ENCODE measurements at places on chromosomes 16 and 17. TPM values are rescaled to one million over a fixed set of nuclear protein-coding genes. Genes with fewer than 3 reads are reported as not detected.

- no peak for DNase-seq
Observed at GRCh38 chr17:71983828-71984227, 137.0 kb upstream of the SOX9 start.

Gene CEMP1
- total RNA-seq: 0.46 TPM

DNA sequence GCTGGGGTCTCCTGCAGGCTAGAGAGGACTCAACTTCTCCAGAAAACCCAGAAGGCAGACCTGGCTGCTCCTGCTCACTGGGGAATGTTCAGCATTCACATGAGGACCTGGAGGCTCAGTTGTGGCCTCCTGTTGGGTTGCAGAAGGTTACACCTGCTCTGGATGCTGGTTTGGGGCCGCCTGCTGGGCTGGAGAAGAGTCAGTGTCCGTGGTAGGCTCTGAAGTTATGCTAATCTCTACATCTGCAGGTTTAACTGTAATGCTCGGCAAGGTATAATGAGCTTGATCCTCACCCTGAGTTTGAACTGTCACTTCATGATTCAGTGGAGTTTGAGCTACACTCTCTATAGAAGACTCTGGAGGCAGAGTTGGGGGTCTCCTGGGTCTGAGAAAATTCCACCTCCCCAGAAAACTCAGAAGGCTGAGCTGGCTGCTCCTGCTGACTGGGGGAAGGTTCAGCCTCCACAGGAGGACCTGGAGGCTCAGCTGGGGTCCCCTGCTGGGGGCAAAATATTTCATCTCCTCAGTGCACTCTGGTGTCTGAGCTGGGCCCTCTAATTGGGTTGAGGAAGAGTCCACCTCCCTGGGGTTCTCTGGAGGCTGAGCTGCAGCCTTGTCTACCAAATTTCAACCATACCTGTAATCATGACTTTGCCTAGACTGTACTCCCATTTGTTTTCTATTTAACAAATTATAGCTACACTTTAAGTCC is 23.5 kb downstream of the RDM1 start:
- no peak for DNase-seq

- DNase-seq: peak; percentile 81
Observed at GRCh38 chr16:79601931-79602627, 1.5 kb upstream of the MAF start.

GRCh38 chr17:76789235-76789788 is 51.4 kb downstream of the MFSD11 start:
- DNase-seq: no peak

DNA sequence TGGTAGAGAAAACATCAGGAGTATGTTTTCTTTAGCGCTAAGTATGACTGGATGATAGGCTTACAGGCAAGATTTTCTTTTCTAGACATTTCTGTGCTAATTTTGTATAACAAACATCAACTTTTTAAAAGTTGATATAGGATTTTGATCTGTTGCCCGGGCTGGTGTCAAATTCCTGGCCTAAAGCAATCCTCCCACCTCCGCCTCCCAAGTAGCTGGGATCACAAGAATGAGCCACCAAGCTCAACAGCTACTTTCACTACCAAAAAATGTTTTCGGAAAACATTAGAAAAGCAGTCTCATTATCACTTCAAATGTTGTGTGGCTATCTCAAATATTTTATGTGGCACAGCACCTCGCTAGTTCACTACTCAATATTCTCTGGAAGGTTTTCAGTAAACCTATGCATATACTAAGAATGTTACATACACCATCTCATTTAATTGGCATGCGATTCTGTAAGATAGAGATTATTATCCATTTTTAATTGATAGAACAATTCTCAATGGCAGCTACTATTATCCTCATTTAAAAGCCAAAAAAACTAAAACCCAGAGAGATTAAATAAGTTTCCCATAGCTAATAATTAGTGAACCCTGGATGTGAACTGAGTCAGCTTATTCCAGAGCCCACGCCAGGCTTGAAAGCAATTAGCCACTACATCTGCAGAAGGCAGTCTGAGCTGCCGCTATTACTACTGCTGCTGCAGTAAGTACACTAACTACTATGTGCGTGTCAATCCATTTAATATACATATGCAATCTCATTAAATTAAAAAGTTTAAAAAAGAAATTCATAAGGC is 41.7 kb downstream of the CREBBP start:
- no peak for DNase-seq

- no peak for DNase-seq
Observed at GRCh38 chr17:76442341-76443338, 10.3 kb downstream of the UBE2O start.

Gene KRTAP2-3
- total RNA-seq: not detected

DNA sequence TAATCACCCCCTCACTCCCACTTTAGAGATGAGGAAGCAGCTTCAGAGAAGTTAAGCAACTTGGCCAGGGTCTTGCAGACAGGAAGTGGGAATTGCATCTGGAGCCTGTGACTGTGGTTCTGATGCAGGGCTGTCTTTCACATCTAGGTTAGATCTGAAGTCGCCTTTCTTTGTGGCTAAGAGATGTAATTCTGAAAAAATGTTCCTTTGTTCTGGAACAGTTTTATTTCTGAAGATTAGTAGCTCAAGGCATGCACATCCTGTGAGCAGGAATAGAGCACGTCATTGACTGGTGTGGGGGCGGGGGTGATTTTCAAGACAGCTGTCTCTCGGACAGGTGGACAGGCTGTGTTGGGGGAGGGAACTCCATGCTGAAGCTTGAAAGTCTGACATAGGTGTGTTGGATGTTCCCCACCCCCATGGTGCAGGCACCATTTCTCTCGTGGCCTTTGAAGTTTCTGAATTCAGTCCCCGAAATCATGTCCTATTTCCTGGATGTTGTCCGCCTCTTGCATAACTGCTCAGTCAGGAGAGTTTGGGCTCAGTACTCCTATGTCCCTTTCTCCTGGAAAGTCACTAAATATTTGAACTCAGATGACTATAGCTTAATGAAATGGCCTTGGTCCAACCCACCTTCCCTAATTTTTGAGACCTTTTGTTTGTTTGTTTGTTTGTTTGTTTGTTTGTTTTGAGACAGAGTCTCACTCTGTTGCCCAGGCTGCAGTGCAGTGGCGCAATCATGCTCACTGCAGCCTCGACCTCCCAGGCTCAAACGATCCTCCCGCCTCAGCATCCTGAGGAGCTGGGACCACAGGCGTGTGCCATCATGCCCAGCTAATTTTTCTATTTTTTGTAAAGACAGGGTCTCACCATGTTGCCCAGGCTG is 21.0 kb upstream of the HERPUD1 start:
- no peak for DNase-seq

DNA sequence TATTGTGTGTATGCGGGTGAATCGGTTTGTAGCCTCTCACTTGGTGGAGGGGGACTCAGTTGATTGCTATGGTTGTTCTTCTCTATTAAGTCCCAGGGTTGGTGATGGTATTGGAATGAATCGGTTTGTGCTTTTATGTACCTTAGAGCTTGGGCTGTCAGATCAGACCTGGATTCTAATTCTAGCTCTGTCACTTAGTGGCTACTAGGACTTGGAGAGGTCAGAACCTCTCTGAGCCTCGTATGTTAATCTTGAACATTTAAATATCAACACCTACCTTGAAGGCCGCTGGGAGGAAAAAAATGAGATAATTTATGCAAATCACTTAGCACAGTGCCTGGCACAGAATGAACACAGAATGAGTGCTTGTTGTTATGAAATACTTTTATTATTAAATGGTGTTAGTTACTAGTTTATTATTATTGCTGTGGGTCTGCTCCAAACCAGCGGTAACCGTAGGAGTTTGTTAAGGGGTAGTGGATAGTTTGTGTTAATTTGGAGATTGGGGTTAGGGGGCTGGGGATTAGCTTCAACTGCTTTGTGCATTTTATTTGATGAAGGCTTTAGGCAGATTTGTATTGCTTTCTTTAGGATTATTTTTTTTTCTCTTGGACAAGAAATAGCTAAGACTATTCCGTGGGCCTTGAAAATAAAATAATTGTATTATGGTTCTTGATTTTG is 3.5 kb downstream of the KDM6B start:
- DNase-seq: no peak

DNA sequence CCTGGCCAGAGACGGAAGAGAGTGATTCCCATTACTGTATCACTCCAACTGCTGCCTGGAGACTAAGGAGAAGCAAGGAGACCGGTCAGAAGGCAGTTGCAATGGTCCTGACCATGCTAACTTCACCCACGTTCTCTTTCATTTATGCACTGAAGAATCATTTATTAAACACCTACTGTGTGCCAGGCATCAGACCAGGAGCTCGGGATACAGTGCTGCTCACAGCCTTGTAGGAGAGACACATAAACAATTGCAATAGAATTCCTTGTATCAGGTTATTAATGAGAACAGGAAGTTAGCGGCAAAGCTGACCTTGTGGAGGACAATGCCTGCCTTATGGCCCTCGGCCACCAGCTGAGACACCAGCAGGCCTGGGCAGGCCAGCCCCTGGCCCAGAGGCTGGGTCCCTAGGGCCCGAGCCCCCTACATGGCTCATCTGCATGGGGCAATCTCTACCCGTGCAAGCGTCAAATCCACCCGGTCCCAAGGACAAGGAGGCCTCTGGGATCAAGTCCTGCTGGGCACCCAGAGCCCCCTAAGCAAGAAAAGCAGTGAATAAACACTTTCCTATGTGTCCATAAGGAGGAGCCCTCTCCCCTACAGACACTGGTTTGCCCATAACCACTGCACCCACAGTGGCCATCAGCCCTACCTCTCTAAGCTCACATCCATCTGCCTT is 8.6 kb upstream of the ENPP7 start:
- no peak for DNase-seq

- DNase-seq: no peak
Observed at GRCh38 chr17:37024181-37024637, 75.5 kb downstream of the AATF start.

DNA sequence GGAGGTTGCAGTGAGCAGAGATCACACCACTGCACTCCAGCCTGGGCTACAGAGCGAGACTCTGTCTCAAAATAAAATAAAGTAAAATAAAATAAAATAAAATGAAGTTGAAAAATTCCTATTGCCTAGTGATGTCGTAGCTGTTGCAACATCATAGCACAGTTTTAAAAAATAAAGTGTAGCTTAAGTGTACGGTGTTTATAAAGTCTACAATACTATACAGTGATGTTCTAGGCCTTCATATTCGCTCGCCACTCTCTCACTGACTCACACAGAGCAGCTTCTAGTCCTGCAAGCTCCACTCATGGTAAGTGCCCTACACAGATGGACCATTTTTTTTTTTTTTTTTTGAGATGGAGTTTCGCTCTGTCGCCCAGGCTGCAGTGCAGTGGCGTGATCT is 43.5 kb upstream of the MNT start:
- DNase-seq: no peak

- no peak for DNase-seq
Observed at GRCh38 chr16:65124596-65124995, 2.7 kb upstream of the CDH11 start.

GRCh38 chr17:78997881-78998280 is 11.7 kb downstream of the CANT1 start:
- DNase-seq: no peak

GRCh38 chr16:84988328-84989080 is 22.8 kb downstream of the ZDHHC7 start:
- DNase-seq: no peak

DNA sequence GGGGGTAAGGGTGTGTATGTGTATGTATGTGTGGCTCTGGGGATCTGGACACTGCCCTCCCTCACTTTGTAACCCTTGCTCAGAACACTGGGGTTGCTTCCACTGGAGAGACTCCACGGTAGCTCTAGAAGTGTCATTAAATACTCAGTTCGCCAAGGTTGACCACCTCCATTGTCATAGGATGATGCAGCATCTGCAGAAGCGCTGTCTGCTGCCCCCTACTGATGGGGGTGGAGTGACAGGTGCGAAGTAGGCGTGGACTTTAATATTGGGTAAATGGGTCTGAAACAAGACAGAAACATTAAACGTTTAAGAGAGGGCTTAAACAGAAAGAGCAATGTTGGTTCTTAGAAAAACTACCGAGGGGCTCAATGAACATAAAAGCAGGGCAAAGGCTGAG is 35.5 kb upstream of the STAC2 start:
- DNase-seq: no peak

DNA sequence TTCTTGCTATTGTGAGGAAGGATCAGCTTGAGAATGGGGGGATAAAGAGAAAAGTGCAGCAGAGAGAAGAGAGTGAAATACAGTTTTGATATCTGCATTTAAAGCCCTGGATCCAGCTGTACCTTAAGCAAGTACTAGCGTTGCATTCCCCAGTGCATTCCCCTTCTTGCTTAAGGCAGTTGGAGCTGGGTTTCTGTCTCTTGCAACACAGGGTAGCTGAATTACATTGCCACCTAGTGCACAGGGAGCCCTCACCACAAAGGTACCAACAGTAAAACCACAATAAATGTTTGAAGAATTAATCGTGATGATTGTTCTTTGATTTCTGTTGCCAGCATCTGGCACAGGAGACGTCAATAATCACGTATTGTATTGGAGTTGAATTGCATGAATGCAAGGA is 588.7 kb downstream of the RBFOX1 start:
- DNase-seq: no peak

Gene IL34
- total RNA-seq: 23.7 TPM

Data from dorsolateral prefrontal cortex (tissue), 122 donors.